Activated CD4-positive, alpha-beta T cell treated with anti-CD3 and anti-CD28 coated beads, Interleukin-2, amount 50 U/mL, for 1 hour (primary cell): ENCODE measurements at places on chromosomes 6 and 20.

DNA sequence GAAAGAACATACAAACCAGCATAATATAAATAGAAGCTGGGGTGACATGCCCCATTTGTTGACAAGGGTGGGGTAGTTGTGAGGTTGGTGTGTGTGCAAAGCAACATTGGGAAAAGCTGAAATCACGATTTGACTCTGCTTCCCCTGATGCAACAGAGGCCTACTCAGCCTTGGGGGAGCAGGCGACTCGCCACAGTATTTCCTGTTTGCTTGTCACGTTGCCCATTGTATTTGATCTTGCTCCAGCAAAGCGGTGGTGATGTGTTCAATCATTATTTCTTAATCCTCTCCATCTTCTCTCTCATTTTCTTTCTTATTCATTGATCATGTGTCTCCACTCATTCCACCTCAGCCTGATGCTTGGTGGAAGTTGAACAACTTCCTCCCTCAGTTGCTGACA, 165.8 kb upstream of the CITED2 start:
- peak; percentile 30 for DNase-seq

DNA sequence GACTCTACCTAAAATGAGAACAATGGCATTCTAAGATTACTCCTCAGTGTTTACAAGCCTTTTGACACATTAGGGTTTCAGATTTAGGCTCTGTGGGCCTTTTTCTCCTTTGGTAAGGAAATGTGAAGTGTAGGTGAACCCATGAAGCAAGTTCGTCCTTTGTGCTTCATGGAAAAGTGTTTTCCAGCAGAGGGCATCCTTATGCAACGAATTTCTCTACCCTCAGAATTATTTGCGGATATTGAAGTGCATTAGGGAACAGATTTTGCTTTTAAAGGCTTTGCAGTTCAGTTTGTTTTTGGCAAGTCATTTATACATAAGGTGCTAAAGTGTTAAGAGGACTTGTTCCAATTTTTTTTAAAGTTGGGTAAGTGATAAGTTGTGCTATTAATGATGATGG, 55.7 kb upstream of the FERMT1 start:
- no peak for DNase-seq

GRCh38 chr6:57109880-57110279, 19.9 kb downstream of the ZNF451 start:
- no peak for DNase-seq

- no peak for DNase-seq
Observed at GRCh38 chr6:131303338-131303930, 168.2 kb downstream of the AKAP7 start.

DNA sequence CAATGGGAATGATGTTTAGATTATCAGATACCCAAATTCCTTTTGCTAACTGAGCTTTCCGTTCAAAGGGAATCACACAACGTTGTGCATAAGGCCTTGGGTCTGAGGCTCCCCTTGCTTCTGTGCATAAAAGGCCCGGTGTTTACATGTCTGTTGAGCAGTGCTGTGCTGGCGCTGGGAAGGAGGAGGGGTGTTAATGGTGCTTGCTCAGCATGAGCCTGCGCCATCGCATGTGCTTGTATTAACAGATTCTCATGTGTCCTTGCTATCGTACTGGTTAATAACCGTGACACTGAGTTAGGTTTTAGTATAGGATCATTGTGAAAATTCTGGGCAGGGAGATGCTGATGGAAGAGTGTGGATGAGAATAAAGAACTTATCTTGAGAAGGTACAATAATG, 62.3 kb upstream of the TRAF3IP2 start:
- DNase-seq = no peak

GRCh38 chr6:16108921-16109658, 19.8 kb upstream of the MYLIP start:
- DNase-seq = no peak

GRCh38 chr6:107305391-107305790, 154.0 kb downstream of the PDSS2 start:
- no peak for DNase-seq

DNA sequence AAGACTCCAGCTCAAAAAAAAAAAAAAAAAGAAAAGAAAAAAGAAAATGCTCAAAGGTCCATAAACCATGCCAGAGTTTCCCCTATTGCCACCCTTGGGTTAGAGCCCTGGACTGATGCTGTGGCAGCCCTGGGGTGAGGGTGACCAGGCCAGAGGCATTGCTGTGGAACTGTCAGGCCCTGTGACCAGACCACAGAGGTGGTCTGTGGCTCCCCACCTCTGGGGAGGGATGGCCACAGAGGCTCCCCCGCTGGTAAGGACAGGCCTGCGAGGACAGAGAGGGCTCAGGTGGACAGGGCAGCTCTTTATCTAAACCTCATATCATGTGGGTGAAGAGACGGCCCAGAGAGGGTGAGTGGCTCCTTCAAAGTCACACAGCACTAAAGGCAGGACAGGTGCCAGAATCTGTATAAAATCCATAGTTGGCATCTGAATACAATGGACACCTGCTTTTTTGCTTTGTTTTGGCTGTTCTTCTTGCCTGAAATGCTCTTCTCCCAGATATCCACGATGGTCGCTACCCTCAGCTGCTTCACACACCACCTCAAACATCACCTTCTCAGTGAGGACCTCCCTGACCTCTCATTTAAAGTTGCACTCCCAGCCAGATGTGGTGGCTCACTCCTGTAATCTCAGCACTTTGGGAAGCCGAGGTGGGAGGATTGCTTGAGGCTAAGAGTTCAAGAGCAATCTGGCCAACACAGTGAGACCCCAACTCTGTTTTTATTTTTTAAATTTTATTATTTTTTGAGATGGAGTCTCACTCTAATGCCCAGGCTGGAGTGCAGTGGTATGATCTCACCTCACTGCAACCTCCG, 22.5 kb upstream of the SPDEF start:
- no peak for DNase-seq

GRCh38 chr6:137210903-137211302, 8.3 kb downstream of the IFNGR1 start:
- DNase-seq = no peak

DNA sequence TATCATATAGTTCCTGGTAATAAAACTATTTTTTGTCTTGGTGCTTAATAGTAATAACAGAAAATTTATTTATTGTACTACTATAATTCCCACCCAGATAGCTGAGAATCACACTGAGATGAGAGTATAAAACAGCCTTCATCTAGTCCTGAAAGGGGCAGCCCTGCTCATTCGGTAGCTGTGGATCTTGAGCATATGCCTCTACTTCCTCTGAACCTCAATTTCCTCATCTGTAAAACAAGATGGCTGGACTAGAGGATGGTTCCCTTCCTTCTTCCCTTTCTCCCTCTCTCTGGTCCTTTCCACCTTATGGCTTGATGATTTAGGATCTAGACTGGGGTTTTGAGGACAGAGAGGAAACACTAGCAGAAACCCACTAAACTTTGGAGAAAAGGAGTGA, 15.0 kb downstream of the FKBP5 start:
- DNase-seq = no peak

- no peak for DNase-seq
Observed at GRCh38 chr6:90019216-90019615, 124.9 kb downstream of the GJA10 start.

GRCh38 chr20:33945391-33946081, 48.2 kb upstream of the RALY start:
- DNase-seq = no peak

- DNase-seq = no peak
Observed at GRCh38 chr20:17849901-17850683, 118.5 kb downstream of the SNX5 start.

GRCh38 chr20:51828762-51829161, 26.4 kb upstream of the SALL4 start:
- DNase-seq = no peak

GRCh38 chr20:58449681-58450221, 60.7 kb downstream of the VAPB start:
- no peak for DNase-seq

DNA sequence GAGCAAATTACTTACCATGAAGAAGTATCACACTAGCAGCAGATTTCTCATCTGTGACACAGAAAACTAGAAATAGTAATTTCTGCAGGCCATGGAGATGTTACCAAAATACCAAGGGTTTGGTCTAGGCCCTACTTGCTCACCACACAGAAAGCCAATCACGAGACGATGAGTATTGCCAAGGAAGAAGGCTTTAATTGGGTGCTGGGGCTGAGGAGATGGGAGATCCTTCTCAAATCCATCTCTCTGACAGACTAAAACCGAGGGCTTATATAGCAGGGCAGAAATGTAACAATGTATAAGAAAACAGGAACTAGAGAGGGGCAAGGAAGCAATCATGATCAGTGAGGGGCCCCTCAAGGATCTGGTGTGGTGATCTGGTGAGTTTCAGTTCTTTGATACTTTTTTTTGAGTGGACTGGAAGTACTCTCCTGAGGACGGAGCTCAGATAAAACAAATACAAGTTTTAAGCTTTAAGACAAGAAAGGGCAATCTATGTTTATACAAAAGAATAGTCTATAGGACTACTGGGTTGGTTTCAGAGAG, 40.9 kb downstream of the RNF182 start:
- DNase-seq = no peak

GRCh38 chr6:149544646-149545257, 1.1 kb downstream of the PPIL4 start:
- DNase-seq = no peak

DNA sequence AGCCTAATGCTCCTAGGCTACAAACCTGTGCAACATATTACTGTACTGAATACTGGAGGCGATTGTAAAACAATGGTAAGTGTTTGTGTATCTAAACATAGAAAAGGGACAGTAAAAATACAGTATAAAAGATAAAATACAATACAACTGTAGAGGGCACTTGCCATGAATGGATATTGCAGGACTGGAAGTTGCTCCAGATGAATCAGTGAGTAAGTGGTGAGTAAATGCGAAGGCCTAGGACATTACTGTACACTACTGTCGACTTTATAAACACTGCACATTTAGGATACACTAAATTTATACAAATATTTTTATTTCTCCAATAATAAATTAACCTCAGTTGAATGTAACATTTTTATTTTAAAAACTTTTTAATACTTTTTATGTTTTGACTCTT, 485.0 kb downstream of the MMUT start:
- DNase-seq = no peak

GRCh38 chr20:16311756-16312155, 261.5 kb downstream of the KIF16B start:
- no peak for DNase-seq

GRCh38 chr6:37516076-37516919, 16.6 kb upstream of the CCDC167 start:
- peak; percentile 87 for DNase-seq

DNA sequence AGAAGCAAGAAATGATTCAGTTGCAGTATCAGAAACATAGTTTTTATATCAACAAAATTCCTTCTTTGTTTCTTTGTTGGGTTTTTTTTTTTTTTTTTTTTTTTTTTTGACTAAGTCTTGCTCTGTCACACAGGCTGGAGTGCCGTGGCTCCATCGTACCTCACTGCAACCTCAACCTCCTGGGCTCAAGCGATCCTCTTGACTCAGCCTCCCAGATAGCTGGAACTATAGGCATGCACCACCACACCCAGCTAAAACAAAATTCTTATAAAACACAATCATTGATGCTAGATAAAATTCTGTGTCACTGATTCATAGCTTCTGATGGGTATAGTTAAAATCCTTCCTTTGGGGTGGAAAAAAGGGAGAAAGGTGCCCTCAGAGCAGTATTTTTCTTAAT, 110.3 kb upstream of the TNFAIP3 start:
- DNase-seq = no peak

GRCh38 chr6:2034256-2034655, 211.1 kb downstream of the GMDS start:
- DNase-seq = no peak

- no peak for DNase-seq
Observed at GRCh38 chr6:51430589-51430988, 611.9 kb downstream of the TFAP2B start.

DNA sequence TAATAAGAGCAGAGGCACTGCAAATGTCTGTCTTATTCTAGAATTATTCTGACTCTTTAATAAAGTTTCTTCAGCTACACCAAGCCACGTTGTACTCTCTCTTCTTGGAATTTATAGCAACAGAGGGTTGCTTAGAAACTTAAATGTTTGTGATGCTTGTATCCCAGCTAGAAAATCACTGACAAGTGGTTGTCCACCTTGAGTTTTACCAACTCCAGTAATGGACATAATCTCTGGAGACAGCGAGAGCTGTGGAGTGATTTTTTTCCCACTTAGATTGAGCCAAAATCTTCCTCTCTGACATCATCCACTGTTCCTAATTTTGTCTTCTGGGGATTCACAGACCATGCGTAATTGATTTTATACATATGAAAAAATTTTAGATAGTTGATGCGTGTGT, 8.0 kb downstream of the ECT2L start:
- no peak for DNase-seq

GRCh38 chr20:43969028-43969447, 54.4 kb downstream of the TOX2 start:
- DNase-seq = no peak

GRCh38 chr6:142014515-142014914, 118.2 kb upstream of the GJE1 start:
- no peak for DNase-seq
